Activated CD4-positive, alpha-beta T cell treated with anti-CD3 and anti-CD28 coated beads, Interleukin-2, amount 50 U/mL, for 4 hours (primary cell): ENCODE measurements at places on chromosomes 13 and 19.

- no peak for DNase-seq
These were observed 26.1 kb downstream of the ZMYM2 start for GRCh38 chr13:19984430-19985218.

- DNase-seq: no peak
These were observed 1525.0 kb upstream of the MIR17HG start for GRCh38 chr13:89822467-89822866.

GRCh38 chr19:20067943-20068342 is 9.9 kb upstream of the ZNF90 start:
- no peak for DNase-seq

DNA sequence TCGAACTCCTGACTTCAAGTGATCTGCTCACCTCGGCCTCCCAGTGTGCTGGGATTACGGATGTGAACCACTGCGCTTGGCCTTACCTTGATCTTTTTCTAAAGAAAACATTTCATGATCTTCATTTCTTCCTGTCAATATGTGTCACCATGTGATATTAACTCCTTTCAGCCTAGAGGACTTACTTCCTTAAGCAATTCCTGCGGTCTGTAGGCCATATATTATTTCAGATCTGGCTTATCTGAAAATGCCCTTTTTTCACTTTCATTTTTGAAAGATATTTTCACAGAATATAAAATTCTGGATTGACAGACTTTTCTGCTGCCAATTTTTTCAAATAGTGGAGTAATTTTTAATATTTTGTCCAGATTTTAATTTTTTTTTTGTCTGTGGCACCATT is 2.0 kb upstream of the GPR32 start:
- no peak for DNase-seq

DNA sequence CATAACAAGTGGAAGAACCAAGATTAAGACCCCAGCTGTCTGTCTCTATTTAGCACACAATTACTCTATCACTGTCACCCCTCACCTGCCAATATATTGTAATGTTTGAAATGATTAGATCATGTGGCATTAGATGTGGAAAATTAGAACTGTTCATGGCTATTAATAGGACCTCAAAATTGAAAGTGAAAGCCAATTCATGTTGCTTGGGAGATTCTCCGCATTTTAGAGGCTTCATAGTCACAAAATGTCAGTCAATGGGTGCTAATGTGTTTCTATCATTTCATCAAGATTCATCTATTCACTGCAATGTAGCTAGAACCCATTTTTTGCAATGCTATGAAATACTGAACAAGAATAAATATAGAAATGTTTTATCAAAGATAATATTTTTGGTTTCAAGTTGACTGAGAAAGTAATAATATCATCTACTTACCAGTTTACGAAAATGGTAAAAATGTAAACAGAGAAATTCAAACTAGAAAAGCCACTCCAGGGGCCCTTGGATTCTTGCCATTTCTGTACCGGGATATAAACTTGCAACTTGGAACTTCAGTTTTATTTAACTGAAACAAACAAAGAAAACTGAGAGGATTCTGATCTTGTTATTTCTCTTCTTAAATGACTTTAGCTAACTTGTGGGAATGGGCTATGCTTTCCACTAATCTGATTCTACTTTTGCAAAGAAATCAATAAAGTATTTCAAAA is 388.6 kb downstream of the DCT start:
- no peak for DNase-seq

GRCh38 chr13:29125191-29125933 is 305.2 kb downstream of the MTUS2 start:
- DNase-seq: no peak

GRCh38 chr13:106230450-106230849 is 305.0 kb downstream of the EFNB2 start:
- DNase-seq: no peak

DNA sequence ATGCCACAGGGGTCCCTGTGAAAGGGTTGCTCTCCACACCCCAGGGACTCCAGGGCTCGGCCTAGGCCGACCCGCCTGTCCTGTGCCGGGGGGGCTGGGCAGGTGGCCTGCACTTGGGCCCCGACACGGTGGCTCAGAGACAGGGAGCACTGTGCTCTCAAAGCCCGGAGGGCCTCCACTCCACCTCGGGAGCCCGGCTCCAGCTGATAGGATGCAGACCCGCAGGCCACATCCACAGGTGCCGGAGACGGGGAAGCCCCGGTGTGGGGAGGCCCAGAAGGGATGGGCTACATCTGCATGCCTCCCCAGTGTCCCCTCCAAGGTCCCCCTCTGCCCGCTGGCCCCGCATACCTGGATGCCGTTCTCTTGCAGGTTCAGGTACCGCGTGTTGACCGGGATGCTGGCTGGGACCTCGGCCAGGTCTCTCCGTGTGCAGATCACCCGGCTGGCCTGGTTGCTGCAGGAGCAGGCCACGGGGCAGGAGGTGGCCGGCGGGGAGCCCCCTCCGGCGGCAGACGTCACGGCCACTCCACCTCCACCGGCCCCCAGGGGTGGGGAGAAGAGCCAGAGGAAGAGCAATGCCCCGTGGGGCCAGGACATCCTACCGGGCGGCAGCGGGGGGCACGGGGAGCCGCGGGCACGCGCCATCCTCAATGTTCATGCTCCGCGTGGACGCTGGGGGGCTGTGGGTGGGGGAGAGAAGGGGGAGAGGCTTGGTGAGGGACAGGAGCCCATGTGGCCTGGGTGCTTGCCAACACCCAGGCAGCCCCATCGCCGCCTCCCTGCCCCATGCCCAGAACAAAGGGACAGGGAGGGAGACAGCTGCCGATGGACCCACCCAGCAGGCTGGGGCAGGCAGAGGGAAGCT is 19.8 kb downstream of the LRRC4B start:
- no peak for DNase-seq

DNA sequence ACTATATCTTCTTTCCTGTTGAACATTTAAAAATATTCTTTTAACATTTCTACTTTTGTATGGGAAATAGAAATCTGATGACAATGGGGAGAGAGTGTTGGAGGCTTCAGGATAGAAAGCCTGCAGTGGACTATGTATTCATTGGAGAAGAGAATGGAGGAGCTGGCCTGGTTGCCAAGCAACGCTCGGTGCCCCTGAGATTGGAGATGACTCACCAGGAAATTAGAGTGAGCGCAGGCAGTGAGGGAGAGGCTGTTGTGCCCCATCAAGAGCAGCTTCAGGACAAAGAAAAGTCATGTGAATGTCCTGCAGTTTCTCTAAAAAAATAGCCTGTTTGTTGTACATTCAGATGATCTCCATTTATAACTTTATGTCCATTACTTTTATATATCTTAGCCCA is 48.7 kb upstream of the ZNF835 start:
- no peak for DNase-seq

GRCh38 chr19:17306285-17306714 is 628 bp downstream of the MRPL34 start:
- DNase-seq: no peak

- DNase-seq: no peak
These were observed 144.6 kb upstream of the SPACA7 start for GRCh38 chr13:112231451-112232083.

GRCh38 chr19:719636-720344 is 11.1 kb downstream of the PALM start:
- no peak for DNase-seq

DNA sequence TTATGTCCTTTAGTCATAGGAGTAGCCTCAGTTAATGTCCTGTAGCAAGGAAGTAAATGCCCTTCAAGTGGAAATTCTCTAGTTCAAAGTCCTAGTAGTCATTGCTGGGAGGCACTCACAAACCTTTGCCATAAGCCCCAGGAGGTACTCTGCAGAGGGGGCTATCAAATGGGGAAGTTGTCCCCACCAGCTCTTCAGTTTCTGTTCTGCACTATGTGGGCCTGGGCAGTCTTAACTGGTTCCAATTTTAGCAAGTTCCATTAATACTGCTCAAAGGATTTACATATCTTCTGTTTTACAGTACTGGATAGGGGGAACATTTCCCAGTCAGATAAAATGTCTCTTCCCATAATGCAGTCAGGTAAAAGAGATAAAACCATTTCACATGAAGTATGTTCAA is 101.3 kb downstream of the B3GLCT start:
- DNase-seq: no peak

DNA sequence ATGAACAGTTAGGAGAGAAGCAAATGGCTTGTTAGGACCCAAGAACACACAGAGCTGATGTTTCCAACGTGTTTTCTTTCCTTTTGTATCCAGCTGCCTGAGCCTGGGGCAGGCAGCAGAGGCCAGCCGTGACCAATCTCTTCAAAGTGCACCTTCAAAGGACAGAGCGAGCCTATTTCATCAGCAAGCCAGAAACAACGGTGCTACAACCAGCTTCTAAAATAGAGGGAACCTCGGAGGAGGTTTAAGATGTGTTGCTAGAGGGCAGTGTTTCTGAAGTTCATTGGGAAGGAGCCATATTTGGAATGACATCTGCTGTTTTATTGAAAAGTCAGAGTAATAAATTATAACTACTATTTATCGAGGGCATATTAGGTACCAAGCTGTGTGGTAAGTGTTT is 56.2 kb upstream of the RFC3 start:
- no peak for DNase-seq

- no peak for DNase-seq
These were observed 1.5 kb upstream of the ADAMTSL5 start for GRCh38 chr19:1514295-1514661.

- DNase-seq: no peak
These were observed 286.6 kb downstream of the COG6 start for GRCh38 chr13:39941911-39942551.

DNA sequence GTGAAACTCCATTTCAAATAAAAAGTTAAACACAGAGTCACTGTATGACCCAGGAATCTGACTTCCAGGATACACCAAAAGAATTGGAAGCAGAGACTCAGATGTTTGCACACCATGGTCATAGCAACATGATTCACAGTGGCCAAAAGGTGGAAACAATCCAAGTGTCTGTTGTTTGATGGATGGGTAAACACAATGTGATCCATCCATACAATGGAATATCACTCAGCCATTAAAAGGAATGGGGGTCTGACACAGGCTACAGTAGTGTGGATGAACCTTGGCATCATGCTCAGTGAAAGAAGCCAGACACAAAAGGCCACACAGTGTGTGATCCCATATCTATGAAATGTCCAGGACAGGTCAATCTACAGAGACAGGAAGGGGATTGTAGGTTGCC is 174.3 kb downstream of the PTPRS start:
- DNase-seq: no peak

DNA sequence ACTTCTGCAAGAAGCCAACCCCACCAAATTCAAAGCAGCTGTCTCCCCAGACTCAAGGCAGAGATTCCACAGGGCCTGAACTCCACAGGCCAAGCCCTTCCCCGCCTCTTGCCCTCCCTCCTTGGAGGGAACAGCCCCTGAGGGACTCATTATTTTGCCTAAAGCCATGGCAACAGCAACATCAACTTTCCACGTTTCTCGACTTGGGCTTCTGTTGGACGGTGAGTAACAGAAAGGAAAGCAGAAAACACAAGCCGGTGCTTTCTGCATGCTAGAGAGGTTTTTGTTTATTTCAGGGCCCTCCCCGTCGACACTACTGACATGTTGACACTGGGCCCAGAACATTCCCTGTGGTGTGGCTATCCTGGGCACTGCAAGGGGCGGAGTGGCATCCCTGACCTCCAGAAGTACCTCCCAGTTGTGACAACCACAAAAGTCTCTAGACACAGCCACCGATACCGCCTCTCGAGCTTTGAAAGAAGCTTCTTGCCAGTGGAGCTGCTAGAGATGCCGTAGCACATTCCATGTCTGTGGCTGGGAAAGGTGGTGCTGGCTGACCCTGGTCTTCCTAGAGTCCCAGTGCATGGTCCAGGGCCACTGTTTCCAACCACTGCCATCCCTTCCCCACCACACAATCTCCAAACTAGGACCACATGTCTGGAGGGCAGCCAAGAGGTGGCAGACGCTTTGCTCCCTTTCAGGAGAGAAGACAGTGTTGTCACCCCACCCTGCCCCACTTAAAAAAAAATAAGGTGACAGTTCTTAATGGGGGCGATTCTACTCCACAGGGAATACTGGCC is 12.8 kb downstream of the CAPS start:
- no peak for DNase-seq

GRCh38 chr13:44870456-44870929 is 118.8 kb downstream of the NUFIP1 start:
- DNase-seq: no peak

DNA sequence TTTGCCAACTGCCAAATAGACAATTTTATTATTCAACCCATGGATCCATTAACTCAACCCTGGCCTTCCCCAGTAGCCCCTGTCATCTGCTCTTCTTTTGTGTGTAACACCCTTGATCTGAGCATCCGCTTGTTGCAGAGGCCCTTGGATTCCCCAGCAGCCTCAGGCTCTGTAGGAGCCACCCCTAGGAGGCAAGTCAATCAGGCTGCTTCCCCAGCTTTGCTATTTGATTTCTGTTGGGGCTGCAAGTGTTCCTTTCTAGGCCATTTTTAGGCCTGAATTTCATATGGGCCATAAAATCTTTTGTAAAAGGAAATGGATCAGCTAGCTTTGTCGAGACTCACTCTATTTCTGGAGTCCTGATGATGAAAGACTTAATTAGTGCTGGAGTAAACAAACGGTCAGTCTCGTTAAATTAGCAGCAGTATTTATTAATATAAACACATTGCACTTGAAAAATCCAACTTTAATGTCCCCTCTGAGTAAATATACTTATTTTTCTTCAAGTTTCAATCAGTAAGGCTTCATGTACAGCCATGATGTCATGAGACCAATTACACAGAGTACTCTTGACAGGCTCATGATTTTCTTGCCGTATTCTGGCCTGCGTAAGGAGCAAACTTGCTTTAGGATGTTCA is 105.3 kb downstream of the RGCC start:
- no peak for DNase-seq

DNA sequence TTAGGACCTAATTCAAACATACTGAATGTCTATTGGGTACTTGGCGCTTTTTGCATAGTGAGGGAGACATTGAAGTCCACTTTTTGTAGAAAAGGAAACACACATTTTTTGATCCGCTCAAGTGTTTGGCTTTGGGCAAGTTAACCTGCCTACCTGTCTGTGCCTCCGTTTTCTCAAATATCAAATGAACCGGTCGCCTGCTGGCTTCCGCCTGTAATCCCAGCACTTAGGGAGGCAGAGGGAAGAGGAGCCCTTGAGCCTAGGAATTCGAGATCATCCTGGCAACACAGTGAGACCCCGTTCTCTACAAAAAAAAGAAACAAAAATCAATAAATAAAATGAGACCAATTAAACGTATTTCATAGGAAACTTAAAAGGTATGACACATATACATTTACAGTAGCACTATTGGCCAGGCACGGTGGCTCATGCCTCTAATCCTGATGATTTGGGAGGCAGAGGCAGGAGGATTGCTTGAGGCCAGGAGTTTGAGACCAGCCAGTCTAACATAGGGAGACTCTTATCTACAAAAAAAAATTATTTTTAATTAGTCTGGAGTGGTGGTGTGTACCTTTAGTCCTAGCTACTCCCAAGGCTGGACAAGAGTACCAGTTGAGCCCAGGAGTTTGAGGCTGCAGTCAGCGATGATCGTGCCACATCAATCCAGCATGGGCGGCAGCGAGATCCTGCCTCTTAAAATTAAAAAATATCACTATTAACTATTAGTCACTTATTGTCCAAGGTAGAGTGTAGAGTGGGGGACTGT is 1.3 kb downstream of the RAD23A start:
- DNase-seq: no peak

DNA sequence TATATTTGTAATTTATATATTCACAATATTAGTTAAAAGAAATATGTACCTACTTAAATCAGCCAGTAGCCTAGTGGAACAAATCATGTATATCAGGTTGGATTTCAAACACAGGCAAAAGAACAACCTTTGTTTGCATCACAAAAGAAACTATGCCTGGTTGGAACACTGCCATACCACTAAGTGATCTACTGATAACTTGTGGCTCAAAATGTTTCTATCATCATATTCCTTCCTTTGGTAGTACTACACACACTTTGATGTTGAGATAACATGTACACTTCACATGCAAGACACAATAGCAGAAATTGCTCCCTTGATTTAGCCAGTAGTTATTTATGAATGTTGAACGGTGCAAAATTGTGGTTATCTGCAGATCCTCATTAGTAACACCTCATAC is 146.0 kb upstream of the GPC6 start:
- DNase-seq: no peak
